ENCODE measurements at places on chromosomes 3 and 15.

- DNase-seq = no peak
Measured at GRCh38 chr3:189999718-190000117, 121.0 kb downstream of the P3H2 start.

DNA sequence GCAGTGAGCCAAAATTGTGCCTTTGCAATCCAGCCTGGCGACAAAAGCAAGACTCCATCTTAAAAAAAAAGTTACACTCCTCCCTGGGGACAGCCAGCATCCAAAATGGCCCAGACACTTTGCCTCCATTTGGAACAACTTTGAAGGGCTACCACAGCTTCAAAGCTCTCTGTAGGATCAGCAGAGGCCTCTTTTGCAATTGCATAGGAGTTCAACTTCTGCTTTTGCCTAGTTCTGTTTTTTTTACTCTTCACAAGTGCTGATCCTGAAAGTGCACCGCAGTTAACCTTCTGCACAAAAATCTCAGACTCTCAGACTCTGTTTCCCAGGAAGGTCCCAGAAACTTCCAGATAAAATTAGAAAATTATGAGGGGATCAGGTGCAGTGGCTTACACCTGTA lies 25.2 kb upstream of the SLC4A7 start:
- no peak for DNase-seq

DNA sequence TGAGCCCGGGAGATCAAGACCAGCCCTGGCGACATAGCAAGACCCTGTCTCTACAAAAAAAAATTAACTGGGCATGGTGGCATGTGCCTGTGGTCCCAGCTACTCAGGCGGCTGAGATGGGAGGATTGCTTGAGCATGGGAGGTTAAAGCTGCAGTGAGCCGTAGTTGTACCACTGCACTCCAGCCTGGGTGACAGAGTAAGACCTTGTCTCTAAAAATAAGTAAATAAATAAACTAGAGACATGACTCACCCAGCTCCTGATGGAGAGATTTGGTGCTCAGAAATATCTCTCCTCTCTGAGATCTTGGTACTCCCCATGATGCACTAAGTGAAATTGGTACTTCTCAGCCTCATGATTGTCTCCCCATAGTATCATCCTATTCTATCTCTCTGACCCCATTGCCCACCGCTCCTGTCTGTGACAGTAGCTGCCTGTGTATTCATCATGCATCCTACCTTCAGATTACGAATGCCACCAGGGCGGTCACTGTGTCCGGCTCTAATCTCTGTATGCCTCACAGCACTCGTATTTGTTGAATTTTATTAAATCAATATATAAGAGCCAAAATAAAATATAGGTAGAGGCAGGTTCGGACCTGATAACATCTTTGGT lies 50.9 kb downstream of the ABHD2 start:
- DNase-seq = no peak

GRCh38 chr3:142568393-142569017 lies 10.0 kb downstream of the ATR start:
- no peak for DNase-seq

DNA sequence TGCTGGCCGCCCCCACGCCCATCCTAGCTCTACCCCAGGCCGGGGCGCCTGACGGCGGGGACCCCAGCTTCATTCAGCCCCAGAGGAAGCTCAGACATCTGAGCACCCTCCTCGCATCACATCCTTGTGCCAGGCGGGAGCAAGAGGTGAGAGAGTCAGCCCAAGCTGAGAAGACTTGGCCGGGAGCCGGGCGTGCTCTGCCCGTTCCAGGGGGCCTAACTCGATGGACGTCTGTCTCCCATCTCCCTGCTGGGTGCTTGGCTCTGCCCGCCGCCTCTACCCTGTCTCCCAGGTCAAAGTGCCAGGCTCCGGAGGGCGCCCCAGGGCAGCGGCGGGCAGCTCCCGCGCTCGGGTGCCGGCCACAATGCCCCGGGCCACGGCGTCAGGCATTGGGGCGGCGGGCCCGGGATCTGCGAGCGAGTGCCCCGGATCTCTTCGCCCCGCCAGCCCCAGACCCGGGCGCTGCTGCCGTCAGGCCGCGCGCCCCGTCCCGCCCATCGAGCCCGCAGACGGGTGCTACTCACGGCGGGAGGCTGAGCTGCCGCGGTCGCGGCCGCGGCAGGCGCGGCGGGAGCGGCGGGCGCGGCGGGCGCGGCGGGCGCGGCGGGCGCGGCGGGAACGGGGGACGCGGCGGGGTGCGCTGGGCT lies 388 bp downstream of the DAPK2 start:
- no peak for DNase-seq

DNA sequence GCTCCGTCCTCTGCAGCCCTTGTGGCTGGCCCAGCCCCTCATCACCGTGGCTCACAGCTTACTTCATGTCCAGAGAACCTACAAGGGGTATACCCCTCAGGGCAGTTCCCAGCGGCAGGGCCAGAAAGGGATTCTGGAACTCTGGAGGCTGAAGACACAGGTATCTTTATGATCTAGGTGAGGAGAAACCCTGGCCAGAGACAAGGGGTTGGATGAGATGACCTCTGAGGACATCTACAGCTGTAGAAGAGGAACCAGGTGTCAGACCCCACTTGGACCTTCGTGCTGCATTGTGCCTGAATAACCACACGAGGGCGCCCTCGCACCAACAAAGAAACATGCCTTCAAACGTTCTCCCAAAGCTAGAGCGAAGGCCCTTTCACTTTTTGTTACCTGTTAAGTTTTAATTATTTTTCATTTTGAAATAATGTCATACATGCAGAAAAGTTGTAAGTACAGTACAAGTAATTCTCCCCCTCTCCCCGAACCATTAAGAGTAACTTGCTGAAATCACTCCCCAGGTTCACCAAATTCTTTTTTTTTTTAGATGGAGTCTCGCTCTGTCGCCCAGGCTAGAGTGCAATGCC lies 118.7 kb upstream of the SMAD3 start:
- peak; percentile 75 for DNase-seq

- DNase-seq = no peak
Measured at GRCh38 chr3:144466540-144466939, 494.9 kb downstream of the DIPK2A start.

- no peak for DNase-seq
Measured at GRCh38 chr3:39505866-39506742, 38.6 kb downstream of the MOBP start.

DNA sequence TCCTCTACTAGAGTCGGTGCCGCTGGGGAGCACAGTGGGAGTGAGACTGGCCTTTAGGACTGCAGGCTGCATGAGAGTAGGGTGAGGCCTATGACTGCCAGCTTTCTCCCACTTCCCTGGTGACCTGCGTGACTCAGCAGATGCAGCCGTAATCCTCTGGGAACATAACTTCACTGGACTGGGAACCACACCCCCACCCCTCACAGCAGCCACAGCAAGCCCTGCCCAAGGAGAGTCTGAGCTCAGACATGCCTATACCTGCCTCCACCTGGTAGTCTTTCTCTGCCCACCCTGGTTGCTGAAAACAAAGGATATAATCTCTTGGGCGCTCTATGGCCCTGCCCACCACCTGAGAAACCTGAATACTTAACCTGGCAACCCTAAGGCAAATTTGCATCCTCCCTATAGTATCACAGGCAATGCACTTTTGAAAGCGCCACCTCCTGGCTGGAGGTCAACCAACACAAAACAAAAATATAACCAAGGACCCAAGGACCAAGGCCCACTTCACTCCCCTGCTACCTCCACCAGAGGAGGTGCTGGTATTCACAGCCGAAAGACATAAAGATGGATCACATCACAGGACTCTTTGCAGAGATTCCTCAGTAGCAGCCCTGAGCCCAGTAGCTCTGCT lies 308.9 kb downstream of the CTNNB1 start:
- no peak for DNase-seq

DNA sequence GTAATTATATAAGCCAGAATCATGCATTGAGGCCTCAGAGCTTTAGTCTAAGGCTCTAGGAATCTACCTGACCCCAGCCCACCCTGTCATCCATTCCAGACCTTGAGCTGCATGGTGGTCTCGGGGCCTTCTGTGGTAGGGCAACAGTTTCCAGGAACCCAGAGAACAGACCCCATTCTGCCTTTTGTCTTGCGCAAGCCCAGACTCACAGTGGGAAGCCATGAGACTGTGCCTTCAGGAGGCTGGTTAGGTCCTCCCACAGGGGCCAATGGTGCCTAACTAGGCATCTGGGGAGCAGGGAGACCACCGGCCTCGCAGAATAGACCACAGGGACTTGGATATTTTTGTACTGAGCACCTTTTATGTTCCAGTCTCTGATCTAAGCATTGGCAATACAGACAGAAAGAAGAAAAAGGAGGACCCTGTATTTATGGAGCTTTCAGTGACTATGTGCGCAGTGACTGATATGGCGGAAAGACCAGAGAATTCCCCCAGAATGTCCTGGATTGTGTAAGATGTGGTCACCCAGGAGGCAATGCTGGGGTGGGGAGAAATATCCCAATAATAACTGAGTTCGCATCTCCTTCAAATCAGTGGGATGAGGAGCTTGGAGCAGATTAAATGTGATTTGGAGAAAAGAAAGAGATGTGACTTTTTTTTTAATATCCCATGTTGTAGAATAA lies 40.1 kb downstream of the MCF2L2 start:
- no peak for DNase-seq

- DNase-seq = no peak
Measured at GRCh38 chr15:68114840-68115239, 60.7 kb downstream of the PIAS1 start.

DNA sequence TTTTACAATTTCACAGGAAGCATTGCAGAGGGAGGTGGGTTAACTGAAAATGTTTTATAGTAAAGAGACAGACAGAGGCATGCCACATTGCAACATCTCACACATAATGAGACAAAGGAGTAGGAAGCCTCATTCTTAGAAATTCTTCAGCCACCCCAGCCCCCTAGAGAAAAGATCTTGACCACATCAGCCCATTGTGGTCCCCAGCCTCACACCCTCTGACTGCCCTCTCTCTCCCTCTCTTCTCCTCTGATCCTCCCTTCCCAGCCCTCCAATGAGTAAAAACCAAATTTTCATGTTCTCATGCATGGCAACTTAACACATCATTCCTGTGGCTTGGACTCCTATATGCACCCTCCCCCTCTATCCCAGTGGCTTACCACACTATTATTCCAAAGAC lies 174.1 kb downstream of the UACA start:
- peak; percentile 85 for DNase-seq

DNA sequence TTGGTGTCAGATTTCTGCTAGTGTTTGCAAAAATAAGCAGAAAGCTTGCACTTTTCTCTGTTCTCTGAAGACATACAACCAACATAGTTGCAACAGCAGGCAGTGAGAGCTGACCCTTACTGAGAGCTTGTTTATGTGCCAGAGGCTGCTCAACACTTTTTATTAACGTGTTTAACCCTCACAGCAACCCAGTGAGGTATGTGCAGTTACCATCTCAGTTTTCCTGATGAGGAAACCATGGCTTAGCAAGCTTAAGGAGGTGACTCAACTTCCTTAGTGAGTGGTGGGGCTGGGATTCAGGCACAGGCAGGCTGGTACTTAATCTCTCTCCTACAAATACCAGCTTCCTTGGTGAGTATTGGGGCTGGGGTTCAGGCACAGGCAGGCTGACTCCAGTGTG lies 158.1 kb upstream of the CTDSPL start:
- DNase-seq = no peak

DNA sequence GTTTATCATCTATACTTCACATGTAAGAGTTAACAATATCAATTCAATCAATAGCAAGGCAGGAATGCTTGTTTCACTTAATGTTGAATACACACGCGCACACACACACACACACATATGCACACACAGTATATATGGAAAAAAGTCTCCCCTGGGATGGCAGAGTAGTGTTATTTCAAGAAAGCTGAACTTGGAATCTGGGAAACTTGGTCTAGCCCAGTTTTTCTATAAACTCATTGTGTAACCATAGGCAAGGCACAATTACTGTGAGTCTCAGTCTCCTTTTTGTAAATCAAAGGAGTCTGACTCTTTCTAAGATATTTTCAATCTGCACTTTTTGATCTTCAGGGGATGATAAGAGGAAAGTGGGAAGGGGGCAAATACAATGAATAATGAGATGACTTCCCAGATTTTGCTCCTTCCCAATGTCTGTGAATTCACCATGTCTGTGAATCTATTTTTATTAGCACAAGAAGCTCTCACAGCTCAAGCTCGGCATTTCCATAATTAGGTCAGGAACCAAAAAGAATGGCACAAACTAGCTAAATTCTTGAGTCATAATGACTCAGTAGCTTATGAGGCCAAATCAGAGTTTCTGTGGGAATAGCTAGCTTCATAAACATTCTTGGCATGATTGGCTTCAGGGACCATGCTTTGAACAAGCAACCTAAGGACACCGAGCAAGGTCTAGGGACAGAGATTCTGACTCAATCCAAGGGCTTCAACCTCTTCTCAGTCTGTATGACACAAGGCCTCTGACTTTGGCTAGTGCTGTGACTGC lies 227.4 kb upstream of the DCBLD2 start:
- peak; percentile 94 for DNase-seq

DNA sequence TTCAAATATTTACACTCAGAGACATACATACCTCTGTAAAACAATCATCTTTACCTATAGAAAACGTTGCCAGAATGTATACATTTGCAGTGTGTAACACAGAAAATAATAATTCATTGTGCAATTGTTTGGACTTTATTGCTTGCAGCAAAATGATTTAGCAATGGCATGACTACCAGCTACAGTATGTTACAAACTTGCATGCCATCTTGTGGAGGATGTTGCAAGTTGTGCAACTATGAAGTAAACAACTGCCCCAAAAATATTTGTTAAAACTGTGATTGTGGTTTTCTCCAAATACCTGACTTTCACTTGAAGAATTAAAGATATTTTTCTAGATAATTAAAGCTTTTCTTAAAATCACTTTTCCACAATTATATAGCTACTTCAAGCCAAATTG lies 27.1 kb upstream of the C3orf49 start:
- peak; percentile 77 for DNase-seq

All from AG08395 (cell line).